CD4-positive, alpha-beta T cell treated with Interleukin-21 for 1 hour (primary cell): ENCODE measurements at places on chromosomes 3 and 15.
A peak's percentile ranks its signal among the peaks of the same experiment; 100 is the strongest.

DNA sequence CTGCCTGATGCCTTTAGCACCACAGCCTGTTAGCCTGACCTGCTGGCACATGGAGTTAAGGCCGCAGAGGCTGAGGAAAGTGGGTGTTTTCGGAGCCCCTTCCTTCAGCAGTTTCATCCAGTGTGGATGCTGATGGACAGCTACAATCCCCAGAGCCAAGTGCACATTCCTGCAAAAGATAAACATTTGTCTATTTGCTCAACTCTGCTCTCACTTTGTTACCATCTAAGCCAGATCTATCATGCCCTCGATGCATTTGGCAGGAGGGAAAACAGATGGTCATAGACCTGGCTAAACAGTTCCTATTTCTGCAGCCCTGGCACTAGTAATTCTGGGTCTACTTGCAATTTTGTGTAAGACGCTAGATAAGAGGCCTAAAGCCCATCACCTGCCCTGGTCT lies 312.9 kb upstream of the RASGRP1 start:
- DNase-seq = no peak

- DNase-seq = peak; percentile 45
Observed at GRCh38 chr15:28125673-28126651, 26.8 kb upstream of the OCA2 start.

GRCh38 chr3:115930922-115931321 lies 307.6 kb downstream of the GAP43 start:
- no peak for DNase-seq

GRCh38 chr3:143200001-143200924 lies 80.7 kb downstream of the CHST2 start:
- DNase-seq = no peak

- DNase-seq = no peak
Observed at GRCh38 chr3:73234354-73235014, 173.0 kb downstream of the EBLN2 start.

GRCh38 chr3:124263168-124263567 lies 271.2 kb upstream of the ROPN1 start:
- no peak for DNase-seq

DNA sequence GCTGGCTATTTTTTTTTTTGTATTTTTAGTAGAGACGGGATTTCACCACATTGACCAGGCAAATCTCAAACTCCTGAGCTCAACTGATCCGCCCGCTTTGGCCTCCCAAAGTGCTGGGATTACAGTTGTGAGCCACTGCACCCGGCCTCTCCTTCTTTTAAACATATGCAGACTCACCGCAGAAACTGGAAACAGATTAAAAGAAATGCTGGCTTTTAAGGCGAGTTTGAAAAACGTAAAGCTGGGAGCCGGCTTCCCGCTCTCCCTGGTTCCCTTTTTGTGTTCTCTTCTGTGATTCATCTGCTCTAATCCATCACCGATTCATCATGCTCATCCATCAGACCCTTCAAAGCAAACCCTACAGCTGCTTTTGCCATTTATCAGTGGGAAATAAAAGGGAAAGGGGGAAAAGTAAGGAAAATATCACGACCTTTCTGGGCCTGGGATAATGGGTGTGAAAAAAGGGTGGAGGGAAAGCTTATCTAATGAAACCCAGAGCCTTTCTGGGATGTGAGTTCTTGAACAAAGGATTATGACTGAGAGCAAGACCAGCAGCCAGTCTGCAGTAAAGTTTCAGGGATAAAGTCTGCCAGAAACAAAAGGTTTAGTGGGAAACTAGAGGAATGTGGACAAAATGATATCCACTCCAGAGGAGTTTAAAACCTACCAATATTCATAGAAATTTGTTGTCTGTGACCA lies 92.3 kb upstream of the LRIG1 start:
- DNase-seq = no peak

DNA sequence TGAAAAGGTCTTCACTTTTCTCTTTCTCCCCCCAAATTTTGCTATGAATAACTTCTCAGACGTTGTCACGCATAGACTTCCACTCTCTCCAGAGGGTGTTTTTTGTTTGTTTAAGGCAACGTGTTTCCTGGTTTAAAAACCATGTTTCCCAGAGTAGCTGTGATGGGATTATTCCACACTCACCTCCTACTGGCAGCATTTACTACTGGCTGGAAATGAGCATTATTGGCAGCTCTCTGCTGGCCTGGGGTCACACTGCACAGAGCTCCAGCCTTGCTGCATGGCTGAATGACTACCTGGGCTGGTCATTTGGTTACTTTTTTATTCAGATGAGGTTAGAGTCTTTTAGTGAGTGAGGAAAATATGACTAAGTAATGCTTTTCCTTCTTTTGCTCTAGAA lies 65.2 kb downstream of the RARB start:
- no peak for DNase-seq

- no peak for DNase-seq
Observed at GRCh38 chr15:59516655-59517461, 78.9 kb downstream of the FAM81A start.

GRCh38 chr3:28268989-28269388 lies 27.6 kb downstream of the CMC1 start:
- no peak for DNase-seq

DNA sequence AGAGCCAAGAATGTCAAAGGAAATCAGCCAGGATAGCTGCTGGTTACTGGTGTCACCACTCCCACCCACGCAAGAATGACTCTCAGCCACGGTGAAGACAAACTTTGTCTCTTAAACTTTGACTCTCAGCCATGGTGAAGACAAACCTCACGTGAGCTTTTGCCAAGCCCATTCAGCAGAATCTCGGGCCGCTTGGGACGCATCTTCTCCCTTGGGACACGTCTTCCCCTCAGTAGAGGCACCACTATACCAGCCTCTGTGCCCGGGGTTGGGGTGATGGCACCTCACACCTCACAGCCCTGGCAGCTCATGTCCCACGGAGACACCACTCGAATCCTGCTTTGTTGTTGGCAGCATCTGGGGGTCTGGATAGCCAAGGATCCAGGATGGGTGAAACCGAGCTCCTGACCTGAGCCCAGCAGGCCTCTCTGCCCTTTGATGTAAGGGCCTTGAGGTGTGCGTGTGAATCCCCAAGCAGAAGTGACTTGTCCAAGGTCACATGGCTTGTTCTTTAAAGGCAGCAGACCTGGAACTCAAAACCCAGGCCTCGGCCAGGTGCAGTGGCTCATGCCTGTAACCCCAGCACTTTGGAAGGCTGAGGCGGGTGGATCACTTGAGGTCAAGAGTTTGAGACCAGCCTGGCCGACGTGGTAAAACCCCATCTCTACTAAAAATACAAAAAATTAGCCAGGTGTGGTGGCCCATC lies 21.8 kb downstream of the RBPMS2 start:
- no peak for DNase-seq

DNA sequence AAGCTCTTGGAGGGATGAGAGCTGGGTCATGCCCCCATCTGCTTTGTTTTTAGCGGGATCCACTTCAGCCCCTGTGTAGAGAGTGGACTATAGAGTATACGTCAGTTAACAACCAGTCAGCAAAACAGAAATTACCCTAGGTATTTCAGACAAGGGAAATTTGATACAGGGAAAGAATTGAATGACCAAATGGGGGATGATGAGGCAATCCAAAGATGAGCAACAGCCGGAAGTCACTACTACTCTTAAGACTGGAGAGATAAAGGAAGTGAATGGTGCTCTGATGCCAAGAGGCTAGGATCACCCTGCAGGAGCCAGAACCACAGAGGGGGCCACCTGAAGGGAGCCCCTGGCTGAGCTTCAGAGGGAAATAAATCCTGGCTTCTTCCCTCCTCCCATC lies 1.7 kb upstream of the GPR62 start:
- no peak for DNase-seq

GRCh38 chr15:40285554-40286011 lies 2.7 kb upstream of the ANKRD63 start:
- no peak for DNase-seq

- DNase-seq = no peak
Observed at GRCh38 chr3:197465197-197465995, 90.4 kb downstream of the BDH1 start.

GRCh38 chr3:10957976-10958749 lies 34.4 kb upstream of the SLC6A1 start:
- no peak for DNase-seq
